ENCODE measurements at places on chromosomes 13 and 19.

- DNase-seq, result no peak
Measured at GRCh38 chr13:78779608-78780007, 120.7 kb upstream of the OBI1 start.

DNA sequence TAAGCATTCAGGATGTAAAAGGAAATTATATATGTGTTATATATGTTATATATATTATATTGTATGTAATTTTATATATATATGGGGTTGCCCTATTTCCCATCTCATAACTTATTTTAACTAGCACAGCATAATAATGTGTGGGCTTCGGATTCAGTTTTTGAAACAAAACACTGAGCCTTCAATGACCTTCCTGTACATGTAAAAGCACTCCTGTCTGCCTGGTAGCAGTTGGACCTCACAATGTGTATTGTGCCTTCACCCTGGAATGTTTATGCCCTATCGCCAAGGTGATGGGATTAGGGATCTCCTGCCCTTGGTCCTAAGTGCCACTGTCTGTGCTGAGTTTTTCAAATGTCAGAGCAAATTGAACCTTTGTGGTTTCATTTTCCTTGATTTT, 968.8 kb downstream of the TUBA3C start:
- no peak for DNase-seq

- peak; percentile 41 for DNase-seq
Measured at GRCh38 chr19:50252111-50252886, 48.9 kb downstream of the MYH14 start.

DNA sequence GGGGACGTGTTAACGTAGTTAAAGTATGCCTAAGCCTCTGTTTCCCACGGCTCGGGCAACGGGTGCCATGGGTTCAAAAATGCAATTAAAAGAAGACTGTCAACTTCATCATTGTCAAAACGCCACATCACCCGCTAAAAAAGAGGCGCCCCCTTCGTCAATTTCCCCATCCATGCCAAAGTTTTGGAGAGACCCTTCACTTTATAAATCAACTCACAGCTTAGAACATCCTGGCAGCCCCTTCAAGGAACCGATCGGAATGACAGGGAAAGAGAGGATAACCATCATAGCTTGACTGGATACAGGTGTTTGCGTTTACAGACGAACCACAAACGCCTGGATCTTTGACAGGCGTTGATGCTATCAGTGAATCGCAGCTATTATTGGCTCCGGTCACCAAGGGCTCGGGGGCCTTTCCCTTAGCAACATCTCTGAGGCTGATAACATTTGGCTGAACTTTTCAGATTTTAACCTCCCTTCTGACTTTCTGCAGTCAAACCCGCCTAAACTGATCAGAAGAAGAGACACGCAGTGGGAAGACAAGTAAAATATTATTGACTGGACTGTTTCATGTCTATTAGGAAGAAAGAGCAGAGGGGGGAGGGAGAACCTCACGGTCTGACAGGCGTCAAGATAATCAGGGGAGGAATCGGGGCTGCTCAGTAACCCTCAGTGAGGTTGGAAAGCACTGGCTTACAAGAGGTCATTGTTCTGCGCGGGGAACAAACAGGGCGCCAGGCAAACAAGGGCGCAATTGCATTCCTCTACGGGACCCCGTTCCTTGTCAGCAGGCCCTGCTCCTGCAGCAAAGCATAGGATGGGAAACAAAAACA, 322.5 kb upstream of the ZNF507 start:
- DNase-seq, result no peak

DNA sequence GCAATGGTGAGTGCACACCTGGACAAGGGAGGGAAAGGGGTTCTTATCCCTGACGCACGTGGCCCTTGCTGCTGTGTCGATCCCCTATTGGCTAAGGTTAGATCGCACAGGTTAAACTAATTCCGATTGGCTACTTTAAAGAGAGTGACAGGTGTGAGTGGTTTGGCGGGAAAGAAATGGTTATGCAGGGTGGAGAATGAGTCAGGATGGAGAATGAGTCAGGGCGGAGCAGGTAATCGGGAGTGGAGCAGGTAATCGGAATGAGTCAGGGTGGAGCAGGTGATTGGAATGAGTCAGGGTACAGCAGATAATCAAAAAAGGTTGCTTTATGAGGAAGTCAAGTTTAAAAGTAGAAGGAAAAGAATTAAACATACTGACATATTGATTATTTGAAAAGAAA, 24.4 kb upstream of the SIAH3 start:
- no peak for DNase-seq

GRCh38 chr13:110797230-110797877, 83.9 kb downstream of the ING1 start:
- no peak for DNase-seq

DNA sequence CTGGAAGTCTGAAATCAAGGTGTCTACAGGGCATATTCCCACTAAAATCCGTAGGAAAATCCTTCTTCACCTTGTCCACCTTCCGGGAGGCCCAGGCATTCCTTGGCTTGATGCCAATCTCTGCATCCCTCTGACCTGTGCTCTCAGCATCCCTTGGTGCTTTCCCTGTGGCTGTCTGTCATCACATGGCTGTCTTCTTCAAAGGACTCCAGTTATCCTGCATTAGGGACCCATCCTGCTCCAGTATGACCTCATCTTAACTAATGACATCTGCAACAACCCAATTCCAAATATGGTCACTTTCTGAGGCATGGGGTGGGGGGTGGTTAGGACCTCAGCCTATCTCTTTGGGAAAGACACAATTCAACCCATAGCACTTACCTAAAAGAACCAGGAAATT, 423.8 kb downstream of the IRS2 start:
- DNase-seq, result no peak

DNA sequence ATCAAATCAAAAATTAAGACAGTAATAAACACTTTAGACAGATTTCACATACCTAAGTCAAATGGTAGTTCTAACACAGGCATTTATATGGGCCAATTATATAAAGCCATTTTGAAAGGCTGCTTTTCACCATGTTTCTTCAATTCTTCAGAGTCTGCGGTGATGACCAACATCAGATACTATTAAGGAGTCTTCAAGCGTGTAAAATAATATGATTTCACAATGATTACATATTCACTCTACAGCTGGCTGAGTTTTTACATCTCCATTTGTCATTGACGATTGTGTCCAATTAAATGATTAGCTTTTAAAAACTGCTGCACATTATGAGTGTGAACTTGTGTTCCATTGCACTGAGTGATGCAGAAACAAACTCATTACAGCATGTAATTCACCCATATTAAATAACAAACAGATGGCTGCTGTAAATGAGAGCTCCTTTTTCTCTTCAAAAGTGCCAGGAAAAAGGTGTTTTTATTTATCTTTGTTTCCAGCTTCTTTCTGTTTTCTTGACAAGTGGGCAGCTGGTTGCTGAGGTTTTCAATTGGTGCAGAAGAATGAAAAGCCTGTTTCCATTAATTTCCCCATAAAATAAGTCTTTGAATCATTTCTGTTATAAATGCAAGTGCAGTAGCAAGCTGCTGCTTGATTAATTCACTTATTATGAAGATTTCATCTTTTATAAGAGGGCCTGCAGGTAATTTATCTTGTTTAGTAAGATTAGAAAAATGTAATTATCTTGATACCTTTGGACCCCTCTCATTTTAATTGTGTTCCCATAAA, 676.1 kb upstream of the KLHL1 start:
- DNase-seq, result no peak

- no peak for DNase-seq
Measured at GRCh38 chr19:28929006-28929405, 283.9 kb downstream of the UQCRFS1 start.

DNA sequence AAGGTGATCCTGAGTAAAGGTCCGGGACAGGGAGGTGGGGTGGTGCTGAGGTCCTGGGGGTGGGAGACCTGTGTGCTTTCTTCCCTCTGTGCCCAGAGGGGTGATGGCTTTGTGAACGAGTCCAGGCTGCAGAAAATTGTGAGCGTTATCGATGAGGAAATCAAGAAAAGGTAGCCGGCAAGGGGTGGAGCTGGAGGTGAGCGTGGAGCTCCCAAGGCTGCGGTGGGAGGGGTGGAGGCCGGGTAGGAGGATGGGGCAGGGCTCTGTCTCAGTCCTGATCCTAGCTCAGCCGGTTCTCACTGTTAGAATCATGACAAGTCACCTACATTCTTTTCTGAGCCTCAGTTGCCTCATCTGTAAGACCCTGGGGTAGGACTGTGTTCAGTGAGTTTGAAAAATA, 4.0 kb downstream of the SELENOV start:
- no peak for DNase-seq

- no peak for DNase-seq
Measured at GRCh38 chr13:109869312-109870237, 83.2 kb upstream of the IRS2 start.

DNA sequence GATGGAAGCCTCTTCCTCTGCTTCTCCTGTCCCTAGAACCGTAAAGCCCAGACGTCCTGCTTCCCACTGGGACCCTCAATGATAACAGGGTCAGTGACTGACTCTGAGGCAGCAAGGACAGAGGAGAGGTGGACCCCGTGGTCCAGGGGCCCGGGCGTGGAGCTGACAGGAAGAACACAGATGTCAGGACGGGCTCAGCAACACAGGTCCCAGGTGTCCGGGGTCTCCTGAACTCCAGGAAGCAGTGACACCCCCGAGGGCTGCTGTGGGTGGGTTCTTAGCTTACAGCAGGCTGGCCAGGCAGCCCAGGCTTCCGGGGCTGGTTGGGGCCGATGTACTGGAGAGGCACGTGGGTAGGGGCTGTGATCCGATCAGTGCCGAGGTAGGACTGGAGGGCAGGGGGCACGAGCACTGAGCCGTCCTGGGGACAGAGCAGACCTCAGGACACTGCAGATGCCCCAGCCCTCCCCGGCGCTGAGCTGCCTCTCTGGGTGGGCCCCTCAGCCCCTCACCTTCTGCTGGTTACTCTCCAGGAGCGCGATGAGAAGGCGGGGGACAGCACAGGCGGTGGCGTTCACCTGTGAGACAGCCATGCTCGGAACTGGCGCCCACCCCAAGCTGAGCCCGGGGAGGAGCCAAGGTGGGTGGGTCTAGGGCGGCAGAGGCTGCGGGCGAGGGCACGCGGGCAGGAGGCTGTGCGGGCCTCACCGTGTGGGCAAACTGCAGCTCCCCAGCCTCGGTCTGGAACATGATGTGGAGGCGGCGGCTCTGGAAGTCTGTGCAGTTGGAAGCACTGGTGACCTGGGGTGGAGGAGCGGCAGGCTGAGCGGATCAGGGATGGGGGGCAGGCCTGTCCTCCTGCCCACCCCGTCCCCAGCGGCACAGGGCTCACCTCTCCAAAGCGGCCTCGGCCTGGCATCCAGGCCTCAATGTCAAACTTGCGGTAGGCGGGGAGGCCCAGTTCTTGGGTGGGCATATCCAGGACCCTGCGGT, 3.6 kb upstream of the CCER2 start:
- no peak for DNase-seq

- no peak for DNase-seq
Measured at GRCh38 chr19:33558856-33559255, 37.3 kb upstream of the PEPD start.

DNA sequence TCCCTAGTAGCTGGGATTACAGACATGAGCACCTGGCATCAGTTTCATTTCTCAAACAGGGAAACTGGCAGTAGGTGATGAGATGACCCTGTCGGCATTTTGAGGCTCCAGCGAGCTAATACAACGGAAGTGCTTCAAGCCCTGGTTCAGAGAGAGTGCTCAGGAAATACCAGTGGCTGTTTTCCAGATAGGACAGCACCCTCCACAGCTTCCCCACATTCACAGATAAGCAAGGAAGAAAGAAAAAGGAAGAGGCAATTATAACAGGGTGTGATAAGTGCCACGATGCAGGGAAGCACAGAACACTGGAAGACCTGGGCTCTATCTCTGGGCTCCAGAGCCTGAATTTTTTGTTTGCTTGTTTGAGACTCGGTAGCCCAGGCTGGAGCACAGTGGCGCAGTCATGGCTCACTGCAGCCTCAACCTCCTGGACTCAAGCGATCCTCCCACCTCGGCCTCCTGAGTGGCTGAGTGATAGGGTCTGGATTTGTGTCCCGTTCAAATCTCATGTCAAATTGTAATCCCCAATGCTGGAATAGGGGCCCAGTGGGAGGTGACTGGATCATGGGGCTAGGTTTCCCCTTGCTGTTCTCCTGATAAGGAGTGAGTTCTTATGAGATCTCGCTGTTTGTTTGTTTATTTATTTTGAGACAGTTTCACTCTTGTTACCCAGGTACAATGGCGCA, 43.5 kb downstream of the PIN1 start:
- no peak for DNase-seq

- DNase-seq, result no peak
Measured at GRCh38 chr13:28185256-28185655, 46.9 kb downstream of the PAN3 start.

- no peak for DNase-seq
Measured at GRCh38 chr19:44032001-44032610, 6.9 kb downstream of the ZNF222 start.

- DNase-seq, result no peak
Measured at GRCh38 chr19:41967054-41967783, 8.1 kb upstream of the RABAC1 start.

DNA sequence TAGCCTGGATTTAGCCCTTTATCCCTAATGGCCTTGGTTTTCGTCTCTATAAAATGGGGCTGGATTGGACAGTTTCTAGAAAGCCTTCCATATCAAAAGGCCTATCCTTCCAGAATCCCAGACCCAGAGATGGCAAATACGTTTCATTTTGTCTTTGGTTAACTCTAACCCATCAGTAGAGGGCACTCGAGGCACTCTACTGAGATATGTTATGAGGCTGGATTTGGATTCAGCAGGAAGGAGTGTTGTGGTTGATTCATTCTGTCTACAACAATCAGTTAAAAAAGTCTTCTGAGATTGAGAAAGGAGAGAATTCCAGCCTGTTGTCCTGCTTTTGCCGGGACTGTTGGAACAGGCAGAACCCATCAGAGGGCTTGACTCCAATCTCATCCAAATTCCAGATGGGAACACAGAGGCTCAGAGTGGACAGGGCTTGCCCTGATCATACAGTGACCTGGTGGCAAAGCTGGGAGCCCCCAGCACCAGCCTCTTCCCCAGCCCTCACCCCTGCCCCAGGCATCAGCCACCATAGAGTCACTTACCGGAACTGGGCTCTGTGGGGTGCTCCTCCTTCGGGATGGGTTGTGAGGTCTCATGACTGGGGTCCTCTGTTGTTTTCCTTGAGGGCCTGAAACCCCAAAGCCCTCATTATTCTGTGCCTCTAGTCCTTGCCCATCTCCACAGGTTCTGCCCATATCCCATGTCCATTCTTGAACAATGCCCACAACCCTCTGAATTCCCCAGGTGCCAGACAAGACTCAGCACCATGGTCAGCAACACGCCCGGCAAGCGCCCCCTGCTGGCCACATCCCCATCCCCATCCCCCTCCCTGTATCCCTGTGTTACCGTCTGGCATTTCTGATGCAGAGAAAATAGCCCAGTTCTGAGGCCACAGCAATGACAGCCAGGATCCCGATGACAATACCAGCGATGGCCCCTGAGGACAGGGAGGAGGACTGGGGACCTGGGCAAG, 12.3 kb upstream of the ZNF180 start:
- peak; percentile 31 for DNase-seq

All from OCI-LY7 (cell line).